ENCODE measurements at places on chromosomes 12 and 14. TPM values are rescaled to one million over a fixed set of nuclear protein-coding genes. Genes with fewer than 3 reads are reported as not detected.

RHOJ gene
- total RNA-seq: 6.6 TPM

ADAMTS20 gene
- total RNA-seq: 0.23 TPM

RD3L gene
- total RNA-seq: not detected

GLT8D2 gene
- 3.1 TPM for total RNA-seq

FAM90A1 gene
- total RNA-seq: 0.18 TPM

NEDD1 gene
- 29.8 TPM for total RNA-seq

NID2 gene
- 17.2 TPM for total RNA-seq

- no peak overlapping the region for H3K27ac ChIP-seq
- H3K4me3 ChIP-seq: no peak overlapping the region
- peaks cover 10% of the 10 kb centered on the region for H3K36me3 ChIP-seq
Observed at GRCh38 chr14:103695296-103696069, 19.8 kb downstream of the XRCC3 start.

DNA sequence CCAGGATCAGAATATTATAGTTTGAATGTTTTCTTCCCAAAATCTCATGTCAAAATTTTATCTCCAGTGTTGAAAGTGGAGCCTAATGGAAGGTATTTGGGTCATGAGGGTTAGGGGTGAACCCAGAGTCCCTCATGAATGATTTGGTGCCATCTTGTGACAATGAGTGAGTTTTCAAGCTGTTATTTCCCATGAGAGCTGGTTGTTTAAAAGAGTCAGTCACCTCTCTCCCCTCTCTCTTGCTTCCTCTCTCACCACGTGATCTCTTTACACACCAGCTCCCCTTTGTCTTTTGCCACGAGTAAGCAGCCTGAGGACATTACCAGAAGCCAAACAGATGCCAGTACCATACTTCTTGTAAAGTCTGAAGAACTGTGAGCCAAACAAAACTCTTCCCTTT lies 561.6 kb downstream of the RERGL start:
- H3K27ac ChIP-seq: no peak overlapping the region
- H3K36me3 ChIP-seq: no peaks in the 10 kb centered on the region
- H3K4me1 ChIP-seq: no peaks in the 10 kb centered on the region

- no peaks in the 10 kb centered on the region for H3K36me3 ChIP-seq
- H3K27me3 ChIP-seq: no peaks in the 10 kb centered on the region
- H3K4me3 ChIP-seq: no peak overlapping the region
- H3K27ac ChIP-seq: no peak overlapping the region
- no peaks in the 10 kb centered on the region for H3K4me1 ChIP-seq
Observed at GRCh38 chr12:107415071-107415470, 270.5 kb upstream of the PWP1 start.

GRCh38 chr14:33879684-33880286 lies 71.1 kb downstream of the EGLN3 start:
- DNase-seq: no peak
- H3K27me3 ChIP-seq: no peaks in the 10 kb centered on the region
- H3K36me3 ChIP-seq: no peaks in the 10 kb centered on the region
- H3K27ac ChIP-seq: no peak overlapping the region
- no peaks in the 10 kb centered on the region for H3K4me1 ChIP-seq

GRCh38 chr12:132366341-132366861 lies 37.0 kb upstream of the GALNT9 start:
- peaks cover 2% of the 10 kb centered on the region for H3K27me3 ChIP-seq
- no peak for DNase-seq
- no peaks in the 10 kb centered on the region for H3K36me3 ChIP-seq
- no peak overlapping the region for H3K4me3 ChIP-seq

- H3K27ac ChIP-seq: no peak overlapping the region
- no peaks in the 10 kb centered on the region for H3K27me3 ChIP-seq
- H3K36me3 ChIP-seq: no peaks in the 10 kb centered on the region
Observed at GRCh38 chr14:69363055-69363454, 35.0 kb downstream of the ERH start.

DNA sequence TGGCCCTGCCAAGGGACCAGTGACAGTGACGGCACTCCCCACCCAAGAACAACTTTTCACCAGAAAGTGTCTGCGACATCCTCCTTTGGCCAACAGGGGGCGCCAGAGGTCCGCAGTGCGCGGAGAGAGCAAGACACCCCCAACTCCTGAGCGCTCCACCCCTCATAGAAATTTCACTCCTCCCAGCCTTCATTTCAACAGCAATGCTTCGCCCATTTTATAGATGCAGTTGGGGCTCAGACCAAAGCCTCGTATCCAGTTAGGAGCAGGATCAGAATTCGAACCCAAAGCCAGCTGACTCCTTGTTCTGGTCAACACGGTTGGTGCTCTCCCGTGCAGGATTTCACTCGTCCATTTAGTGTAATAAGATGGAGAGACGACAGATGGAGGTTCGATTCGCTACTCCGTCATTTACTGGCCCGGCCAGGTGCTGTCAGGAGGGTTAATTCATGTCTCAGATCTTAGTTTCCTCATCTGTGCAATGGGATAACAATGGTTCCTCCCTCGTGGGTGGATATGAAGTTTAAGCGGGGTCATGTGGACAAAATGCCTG lies 2.4 kb upstream of the POP5 start:
- H3K27me3 ChIP-seq: no peaks in the 10 kb centered on the region
- DNase-seq: peak; percentile 46
- no peaks in the 10 kb centered on the region for H3K36me3 ChIP-seq

DNA sequence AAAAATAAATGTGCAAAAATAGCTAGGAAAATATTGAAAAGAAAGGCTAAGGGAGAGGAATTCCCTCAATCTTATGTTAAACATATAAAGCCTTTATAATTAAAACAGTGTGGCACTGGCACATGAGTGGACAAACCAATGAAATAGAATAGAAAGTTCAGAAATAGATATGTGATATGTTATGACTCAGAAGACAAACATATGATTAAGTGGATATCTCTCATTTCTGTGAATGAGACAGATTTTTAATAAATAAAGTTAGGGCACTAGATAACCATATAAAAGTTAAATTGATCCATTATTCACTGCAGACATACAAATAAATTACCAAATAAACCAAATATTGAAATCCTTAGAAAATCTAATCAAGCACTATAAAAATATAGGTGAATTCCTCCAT lies 73.0 kb downstream of the ALG10B start:
- H3K27me3 ChIP-seq: no peaks in the 10 kb centered on the region
- no peaks in the 10 kb centered on the region for H3K4me1 ChIP-seq
- no peak overlapping the region for H3K27ac ChIP-seq
- DNase-seq: no peak
- no peaks in the 10 kb centered on the region for H3K36me3 ChIP-seq

DNA sequence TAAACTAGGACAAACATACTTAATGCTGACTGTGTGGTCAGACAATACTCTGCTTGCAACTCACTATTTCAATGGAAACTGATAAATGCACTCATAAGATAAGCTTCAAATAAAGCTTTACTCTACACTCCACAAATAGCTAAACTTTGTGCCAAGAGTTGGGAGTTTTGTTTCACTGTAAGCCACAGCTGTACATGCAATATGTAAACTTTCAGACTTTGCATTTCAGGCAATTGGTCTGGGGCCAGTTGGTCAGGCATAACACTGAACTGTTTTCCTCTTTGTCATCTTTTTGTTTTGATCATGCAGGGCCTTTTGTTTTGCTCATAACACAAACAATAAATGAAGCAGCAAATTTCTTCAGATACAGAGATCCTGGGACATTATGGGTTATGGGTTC lies 426.2 kb downstream of the IPO8 start:
- no peak overlapping the region for H3K27ac ChIP-seq
- H3K4me1 ChIP-seq: no peaks in the 10 kb centered on the region
- H3K27me3 ChIP-seq: no peaks in the 10 kb centered on the region
- H3K4me3 ChIP-seq: no peak overlapping the region
- H3K36me3 ChIP-seq: no peaks in the 10 kb centered on the region

DNA sequence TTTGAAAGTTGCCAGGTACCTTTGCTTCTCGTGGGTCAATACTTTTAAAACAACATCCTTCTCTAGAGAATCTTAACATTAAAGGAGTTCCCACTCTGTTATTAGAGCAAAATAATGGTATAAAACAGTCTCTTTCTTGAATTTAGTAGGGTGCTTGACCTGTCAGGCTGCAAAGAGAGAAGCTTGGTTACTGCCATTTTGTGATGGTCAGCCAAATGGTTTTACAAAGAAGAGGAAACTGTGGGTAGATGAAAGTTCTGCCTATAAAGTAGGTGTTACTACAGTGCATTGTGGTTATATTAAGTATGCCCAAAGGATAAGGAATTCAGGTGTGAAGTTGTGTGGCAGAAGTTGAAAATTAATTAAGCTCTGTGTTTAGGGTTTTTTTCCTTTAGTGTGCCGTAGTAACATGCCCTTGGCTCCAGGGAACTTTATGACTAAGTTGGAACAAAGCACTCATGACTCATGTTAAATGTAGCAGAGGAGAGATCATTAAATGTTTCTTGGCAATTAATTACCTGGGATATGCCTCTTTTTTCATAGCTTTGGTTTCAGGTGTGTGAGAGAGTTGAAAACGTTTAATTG lies 354.0 kb upstream of the KITLG start:
- no peak overlapping the region for H3K27ac ChIP-seq
- no peak overlapping the region for H3K4me3 ChIP-seq
- H3K36me3 ChIP-seq: no peaks in the 10 kb centered on the region
- DNase-seq: no peak
- H3K27me3 ChIP-seq: no peaks in the 10 kb centered on the region

GRCh38 chr14:33682760-33683159 lies 268.1 kb downstream of the EGLN3 start:
- no peak overlapping the region for H3K27ac ChIP-seq
- no peaks in the 10 kb centered on the region for H3K36me3 ChIP-seq
- H3K4me3 ChIP-seq: no peak overlapping the region
- H3K27me3 ChIP-seq: no peaks in the 10 kb centered on the region
- DNase-seq: no peak

GRCh38 chr14:89911010-89911919 lies 43.3 kb downstream of the EFCAB11 start:
- H3K4me3 ChIP-seq: no peak overlapping the region
- peaks cover 8% of the 10 kb centered on the region for H3K4me1 ChIP-seq
- H3K36me3 ChIP-seq: no peaks in the 10 kb centered on the region

DNA sequence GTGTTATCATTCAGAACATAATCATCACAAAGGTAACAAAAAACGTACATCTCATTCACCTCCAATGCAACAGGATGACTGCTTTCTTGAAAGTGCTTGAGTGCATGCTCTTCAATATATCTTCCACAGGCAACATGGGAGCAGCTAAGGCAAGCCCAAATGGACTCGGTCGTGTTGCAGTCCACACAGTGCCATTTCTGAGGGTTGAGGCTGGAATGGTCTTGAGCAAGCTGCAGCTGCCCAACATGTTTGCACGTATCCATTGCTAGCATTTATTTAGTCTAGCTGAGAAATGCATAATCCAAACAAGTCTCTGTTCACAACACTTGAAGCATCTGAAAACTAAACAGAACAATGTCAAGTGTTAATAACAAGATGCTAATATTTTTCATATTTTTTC lies 17.3 kb downstream of the USP44 start:
- no peak overlapping the region for H3K27ac ChIP-seq
- no peak for DNase-seq
- H3K36me3 ChIP-seq: no peaks in the 10 kb centered on the region
- no peaks in the 10 kb centered on the region for H3K4me1 ChIP-seq

DNA sequence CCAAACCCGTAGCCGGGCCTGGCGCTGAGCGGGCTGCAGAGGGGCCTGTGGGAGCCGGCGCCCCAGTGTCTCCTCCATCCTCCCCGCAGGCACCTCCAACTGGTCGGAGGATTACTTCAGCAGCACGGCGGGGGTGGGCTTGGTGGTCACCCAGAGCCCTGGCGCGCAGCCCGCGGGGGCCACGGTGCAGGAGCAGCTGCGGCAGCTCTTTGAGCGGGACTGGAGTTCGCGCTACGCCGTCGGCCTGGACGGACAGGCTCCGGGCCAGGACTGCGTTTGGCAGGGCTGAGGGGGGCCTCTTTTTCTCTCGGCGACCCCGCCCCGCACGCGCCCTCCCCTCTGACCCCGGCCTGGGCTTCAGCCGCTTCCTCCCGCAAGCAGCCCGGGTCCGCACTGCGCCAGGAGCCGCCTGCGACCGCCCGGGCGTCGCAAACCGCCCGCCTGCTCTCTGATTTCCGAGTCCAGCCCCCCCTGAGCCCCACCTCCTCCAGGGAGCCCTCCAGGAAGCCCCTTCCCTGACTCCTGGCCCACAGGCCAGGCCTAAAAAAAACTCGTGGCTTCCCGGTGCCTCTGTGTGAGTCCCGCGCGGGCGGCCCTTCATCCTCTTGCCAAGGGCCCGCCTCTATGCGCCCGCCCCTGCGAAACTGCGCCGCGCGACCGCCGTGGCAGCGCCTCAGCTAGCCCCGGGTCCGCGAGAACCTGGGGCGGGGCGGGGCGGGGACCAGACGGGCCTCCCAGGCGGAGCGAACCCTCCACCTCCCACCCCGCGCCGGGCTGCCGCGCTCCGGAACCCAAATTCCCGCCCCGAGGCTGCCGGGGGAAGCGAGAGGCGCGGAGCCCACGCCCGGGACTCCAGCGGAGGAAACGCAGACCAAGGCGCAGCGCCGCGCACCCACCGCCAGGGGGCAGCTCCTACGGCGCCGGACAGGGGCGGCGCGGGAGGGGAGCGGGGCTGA lies 8.3 kb downstream of the PLD4 start:
- peak overlapping the region; percentile 54 for H3K4me3 ChIP-seq
- H3K4me1 ChIP-seq: no peaks in the 10 kb centered on the region
- no peaks in the 10 kb centered on the region for H3K27me3 ChIP-seq
- no peaks in the 10 kb centered on the region for H3K36me3 ChIP-seq

- H3K4me3 ChIP-seq: no peak overlapping the region
- no peaks in the 10 kb centered on the region for H3K4me1 ChIP-seq
Observed at GRCh38 chr12:15590180-15590826, 198.9 kb downstream of the EPS8 start.

DNA sequence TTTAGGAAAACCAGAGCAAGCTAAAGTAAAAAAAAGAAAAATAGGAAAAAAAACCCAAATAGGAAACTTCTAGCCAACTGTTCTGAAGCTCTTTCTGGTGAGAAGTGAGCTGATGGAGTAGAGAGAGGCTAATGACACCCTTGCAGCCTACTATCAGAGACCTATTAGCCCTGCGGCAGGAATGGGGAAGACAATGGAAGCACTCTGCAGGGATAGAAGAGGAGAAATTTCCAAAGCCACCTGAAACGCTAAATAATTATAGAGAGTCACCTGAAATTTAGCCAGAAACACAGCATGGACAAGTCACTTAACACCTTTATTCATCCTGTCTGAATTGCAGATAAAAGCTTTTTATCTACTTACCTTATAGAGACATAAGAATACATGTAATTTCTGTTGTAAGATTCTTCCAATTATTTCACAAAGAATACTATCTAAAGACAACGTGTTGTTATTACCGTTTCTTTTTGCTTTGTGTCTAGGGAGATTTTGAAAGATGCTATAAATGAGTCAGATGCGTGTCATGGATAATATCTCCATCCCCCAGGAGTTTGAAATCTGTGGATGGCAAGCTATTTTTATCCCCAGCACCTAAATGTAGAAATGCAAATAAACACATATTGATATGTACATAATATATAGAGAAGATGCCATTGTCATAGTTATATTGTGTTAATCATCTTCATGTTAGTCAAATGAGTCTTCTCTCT lies 138.6 kb downstream of the TPH2 start:
- H3K27me3 ChIP-seq: no peaks in the 10 kb centered on the region
- DNase-seq: no peak
- H3K27ac ChIP-seq: no peak overlapping the region

- H3K4me3 ChIP-seq: no peak overlapping the region
- no peaks in the 10 kb centered on the region for H3K27me3 ChIP-seq
- H3K36me3 ChIP-seq: no peaks in the 10 kb centered on the region
Observed at GRCh38 chr14:22448905-22449599, 140.0 kb downstream of the DAD1 start.

- H3K36me3 ChIP-seq: no peaks in the 10 kb centered on the region
- H3K27me3 ChIP-seq: no peaks in the 10 kb centered on the region
- H3K4me1 ChIP-seq: no peaks in the 10 kb centered on the region
- no peak overlapping the region for H3K27ac ChIP-seq
- H3K4me3 ChIP-seq: no peak overlapping the region
Observed at GRCh38 chr12:24911271-24911791, 37.6 kb downstream of the BCAT1 start.
